ENCODE measurements at places on chromosomes 7 and 10. TPM values are rescaled to one million over a fixed set of nuclear protein-coding genes. Genes with fewer than 3 reads are reported as not detected.

Gene PRPS1L1
- not detected for total RNA-seq

Gene SYT15
- 3.0 TPM for total RNA-seq

Gene ETV1
- total RNA-seq, result 3.0 TPM

Gene SPDYE6
- total RNA-seq, result not detected

Gene CFAP70
- 0.11 TPM for total RNA-seq

Gene PTPN20
- 3.1 TPM for total RNA-seq

Gene OR6B1
- not detected for total RNA-seq

Gene TRIL
- not detected for total RNA-seq

Gene COBL
- total RNA-seq, result 4.7 TPM

Gene KCNH2
- 0.37 TPM for total RNA-seq

Gene VKORC1L1
- total RNA-seq, result 26.3 TPM

Gene ARHGEF5
- 1.6 TPM for total RNA-seq

Gene DOCK4
- total RNA-seq, result 5.4 TPM

Gene PRKCQ
- total RNA-seq, result 4.3 TPM

Gene NPC1L1
- 0.06 TPM for total RNA-seq

Gene POLR2J2
- total RNA-seq, result 0.21 TPM

Gene ADAMTS14
- total RNA-seq, result 0.07 TPM

Gene PRKRIP1
- total RNA-seq, result 21.5 TPM

Gene TAF3
- 8.0 TPM for total RNA-seq

Gene IL15RA
- total RNA-seq, result 4.5 TPM

Gene SEMA3A
- total RNA-seq, result 5.7 TPM

Gene CALHM3
- 0.38 TPM for total RNA-seq

Gene CPN1
- 0.21 TPM for total RNA-seq

Gene ANKRD61
- total RNA-seq, result 0.50 TPM

Gene KIF11
- 39.3 TPM for total RNA-seq
